Activated naive CD8-positive, alpha-beta T cell treated with anti-CD3 and anti-CD28 coated beads, Interleukin-2, amount 10 ng/mL, durations not matched to agents 7 days and 5 days (primary cell): ENCODE measurements at places on chromosomes 3 and 15.

DNA sequence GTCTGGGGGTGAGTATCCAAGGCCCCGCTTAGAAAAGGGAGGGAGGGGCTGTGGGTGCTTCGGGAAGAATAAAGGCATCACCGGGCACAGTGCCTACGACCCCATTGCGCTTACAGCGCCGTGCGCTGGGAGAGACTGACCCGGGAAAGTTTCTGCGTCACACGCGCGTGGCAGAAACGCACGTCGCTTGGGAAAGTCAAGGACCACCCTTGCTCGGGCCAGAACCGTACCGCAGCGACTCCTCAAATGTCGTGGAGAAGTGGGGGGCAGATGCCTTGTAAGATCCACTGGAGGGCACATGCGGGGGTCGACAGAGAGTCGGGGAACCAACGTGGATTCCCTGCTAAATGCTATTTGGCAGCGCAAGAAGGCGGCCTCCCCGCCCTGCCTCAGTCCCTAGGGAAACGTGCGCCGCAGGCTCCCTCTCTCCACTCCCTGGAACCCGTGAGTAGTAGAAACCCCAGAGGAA is 2.4 kb downstream of the ADAMTS9 start:
- no peak for DNase-seq

DNA sequence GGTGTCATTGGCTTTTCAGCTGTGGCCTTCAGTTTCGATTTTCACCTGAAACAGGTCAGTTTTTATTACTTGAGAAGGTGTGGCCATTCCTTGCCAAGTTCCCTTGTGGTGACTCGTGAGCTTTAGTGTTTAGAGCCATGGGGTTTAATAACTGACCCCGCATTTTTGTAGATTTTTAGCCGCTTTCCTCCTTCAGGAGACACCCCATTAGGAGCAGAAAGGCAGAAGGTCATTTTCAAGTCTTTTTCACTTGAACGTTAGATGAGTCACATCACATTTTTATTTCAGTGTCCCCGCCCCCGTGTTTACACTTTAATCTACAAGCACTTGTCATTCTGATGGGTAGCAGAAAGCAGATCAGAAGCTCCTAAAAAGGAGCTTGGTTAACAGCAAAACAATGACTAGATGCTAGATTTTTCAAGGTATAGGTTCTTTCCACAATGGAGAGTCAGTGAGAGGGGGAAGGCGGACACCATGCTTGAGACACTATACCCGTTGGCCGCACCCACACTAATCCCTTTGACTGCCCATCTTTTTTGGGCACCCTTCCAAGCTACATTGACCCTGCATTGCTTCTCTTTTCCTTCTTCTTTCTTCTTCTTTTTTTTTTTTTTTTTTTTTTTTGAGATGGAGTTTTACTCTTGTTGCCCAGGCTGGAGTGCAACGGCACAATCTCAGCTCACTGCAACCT is 132.7 kb downstream of the GHSR start:
- no peak for DNase-seq

DNA sequence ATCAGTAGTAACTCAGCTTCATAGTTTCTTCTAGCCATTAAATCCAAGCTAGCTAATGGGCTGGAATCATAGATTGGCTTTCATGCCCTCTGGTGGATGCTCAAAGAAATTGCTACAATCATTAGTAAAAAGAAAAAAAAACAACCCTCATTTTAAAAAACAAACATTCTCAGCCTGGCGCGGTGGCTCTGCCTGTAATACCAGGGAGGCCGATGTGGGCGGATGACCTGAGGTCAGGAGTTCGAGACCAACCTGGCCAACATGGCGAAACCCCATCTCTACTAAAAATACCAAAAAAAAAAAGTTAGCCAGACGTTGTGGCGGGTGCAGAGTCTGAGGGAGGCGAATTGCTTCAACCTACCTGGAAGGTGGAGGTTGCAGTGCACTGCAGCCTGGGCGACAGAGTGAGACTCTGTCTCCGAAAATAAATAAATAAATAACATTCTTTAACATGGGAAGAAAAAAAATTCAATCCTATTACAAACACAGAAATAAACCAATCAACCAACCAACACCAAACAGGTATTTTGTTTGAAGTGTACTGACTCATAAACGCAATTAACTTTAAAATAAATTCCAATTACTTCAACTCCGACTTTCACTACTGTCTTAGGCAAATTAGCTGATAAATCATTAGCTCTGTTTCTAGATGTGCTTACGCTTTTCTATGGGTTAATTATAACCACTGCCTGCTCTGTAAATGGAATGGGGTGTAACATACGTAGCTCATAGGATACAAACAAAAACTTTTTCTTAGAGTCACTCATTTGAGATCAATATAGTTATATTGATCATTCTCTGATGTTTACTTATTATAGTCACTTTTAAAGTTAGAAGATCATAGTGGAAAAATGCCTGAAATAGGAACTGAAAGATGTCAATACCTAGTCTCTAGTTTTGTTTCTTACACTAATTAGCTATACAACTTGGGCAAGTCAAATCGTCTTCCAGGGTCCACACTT is 24.9 kb downstream of the TMEM207 start:
- DNase-seq, result no peak

DNA sequence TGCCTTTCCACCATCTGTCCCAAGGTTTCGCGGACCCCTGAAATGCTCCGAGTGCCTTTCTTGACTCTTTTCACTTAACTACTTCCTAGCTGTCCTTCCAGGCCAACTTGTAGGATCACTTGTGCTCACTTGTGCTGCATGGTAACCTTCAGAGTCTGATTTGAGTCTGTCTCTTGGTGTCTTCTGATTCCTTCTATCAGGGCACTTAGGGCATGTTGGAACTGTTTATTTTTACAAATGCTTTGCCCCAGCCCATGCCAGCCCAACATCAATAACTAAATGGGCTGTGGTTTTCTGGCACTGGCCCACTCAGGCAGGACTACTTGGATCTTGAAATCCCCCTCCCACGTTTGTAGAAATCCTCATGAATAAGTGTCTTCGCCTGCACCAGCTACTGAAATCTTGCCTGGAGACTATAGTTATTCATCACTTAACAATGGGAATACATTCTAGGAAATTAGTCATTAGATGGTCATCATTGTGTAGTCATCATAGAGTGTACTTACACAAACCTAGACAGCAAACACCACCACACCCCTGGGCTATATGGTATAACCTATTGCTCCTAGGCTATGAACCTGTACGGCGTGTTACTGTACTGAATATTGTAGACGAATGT is 123.1 kb upstream of the STRIT1 start:
- no peak for DNase-seq

GRCh38 chr15:45588219-45588875 is 1.2 kb downstream of the BLOC1S6 start:
- no peak for DNase-seq

DNA sequence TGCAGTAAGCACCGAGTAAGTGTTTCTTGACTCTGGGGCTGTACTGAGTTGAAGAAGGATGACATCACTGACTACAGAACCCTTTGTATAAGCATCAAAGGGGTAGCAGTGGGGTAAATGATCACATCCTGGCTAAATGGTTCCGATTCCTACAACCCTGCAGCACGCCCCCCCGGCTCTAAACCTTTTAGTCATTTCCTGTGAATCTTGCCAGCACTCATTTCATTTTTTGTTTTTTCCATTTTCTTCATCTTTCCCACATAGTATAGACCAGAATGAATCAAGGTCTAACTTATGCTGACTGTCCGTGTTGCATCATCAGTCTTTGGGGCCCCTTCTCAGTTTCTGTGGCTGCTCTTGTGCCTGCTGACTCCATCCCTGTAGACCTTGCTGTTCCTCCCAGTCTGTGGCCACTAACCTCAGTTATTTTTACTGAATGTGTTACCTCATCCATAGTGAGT is 383.1 kb upstream of the TPRG1 start:
- DNase-seq, result peak; percentile 51

DNA sequence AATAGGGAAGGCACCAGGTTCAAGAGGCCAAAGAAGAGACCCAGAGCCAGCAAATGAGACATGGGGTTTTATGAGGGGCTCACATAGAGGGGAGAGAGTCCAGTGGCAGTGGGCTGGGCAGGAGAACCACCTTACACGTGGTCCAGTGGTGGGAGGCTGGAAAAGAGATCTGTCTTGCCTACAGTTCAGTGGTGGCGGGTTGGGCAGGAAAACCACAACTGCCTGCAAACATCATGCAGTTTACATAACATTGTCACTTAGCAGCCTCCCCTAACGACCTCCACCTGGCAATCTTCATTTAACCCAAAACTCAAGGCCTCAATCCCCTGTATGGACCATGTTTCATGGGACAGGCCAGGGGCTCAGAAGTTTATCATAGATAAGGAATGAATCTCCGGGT is 29.1 kb downstream of the CRYGS start:
- peak; percentile 36 for DNase-seq

- no peak for DNase-seq
Observed at GRCh38 chr3:11240496-11240895, 31.7 kb upstream of the ATG7 start.

- no peak for DNase-seq
Observed at GRCh38 chr15:101442272-101442671, 47.2 kb downstream of the PCSK6 start.

DNA sequence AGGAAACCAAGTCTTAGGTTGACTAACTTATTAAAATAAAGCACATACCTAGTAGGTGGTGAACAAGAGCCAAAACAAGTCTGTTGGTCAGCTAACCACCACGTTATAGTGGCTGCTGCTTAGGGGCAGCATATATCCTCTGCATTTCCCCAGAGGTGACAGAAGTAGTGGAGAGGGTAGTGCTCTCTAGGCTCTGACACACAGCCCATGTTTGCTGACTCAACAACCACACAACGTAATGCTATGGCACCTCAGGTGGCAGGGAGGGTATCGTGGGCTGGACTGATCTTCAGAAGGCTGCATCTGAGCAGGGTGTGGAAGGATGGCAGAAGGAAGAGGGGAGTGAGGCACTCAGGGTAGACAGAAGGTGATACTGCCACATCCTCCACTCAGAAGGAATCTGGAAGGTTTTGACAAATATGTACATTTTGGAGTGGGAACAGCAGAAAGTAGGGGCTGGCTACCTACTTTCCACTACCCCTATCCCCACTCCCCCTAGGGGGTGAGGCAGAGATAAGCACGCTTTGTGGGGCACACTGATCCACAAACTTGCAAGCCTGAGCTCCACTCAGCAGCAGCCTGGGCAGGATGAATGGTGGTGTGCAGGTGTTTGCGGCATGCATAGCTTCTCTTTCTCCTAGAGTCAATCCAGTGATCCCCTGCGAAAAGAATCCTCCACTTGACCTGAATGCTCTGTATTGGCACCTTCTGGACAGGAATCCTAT is 178.1 kb downstream of the RORA start:
- DNase-seq, result no peak

GRCh38 chr15:62348623-62349022 is 183.5 kb upstream of the C2CD4B start:
- DNase-seq, result no peak

DNA sequence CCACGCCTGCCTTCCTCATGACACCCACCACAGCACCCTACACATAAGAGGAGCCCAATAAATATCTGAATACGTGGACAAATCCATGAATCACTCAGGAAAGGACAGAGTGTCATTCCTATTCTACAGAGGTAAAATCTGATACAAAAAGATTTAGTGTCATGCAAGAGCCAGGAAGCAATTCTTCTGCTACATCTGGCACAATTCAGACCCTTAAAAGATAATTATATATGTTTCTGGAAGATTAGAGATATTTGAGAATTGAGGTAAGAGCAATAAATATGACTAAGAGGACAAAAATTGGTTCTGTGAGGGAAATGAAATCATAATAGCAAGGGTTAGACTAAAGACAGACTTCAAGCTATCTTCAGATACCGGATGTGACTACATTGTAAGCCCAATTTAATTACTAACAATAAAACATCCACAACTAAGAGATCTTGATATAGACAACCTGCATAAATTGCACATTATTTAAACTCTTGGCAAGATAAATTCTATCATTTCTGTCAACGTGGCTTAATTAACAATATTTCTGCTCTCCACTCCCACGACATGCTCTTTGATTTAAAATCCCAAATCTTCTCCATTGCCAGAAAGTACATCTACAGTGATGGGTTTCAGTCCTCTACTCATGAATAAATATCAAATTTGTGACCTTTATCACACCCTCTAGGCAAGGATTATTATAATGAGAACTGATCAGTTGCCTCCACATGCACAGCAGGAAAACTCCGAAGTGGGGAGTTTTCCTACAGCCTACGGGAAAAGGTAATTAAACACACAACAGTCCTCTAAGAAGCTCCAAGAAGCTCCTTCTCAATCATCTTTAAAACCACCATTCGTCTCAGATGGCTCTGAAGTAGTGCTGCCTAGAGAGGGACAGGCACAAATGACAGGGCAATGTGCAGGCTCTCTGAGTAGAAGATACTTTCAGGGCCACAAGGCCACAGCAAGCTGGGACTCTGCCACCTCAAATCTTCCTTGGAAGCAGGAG is 32.6 kb downstream of the MB21D2 start:
- DNase-seq, result no peak

DNA sequence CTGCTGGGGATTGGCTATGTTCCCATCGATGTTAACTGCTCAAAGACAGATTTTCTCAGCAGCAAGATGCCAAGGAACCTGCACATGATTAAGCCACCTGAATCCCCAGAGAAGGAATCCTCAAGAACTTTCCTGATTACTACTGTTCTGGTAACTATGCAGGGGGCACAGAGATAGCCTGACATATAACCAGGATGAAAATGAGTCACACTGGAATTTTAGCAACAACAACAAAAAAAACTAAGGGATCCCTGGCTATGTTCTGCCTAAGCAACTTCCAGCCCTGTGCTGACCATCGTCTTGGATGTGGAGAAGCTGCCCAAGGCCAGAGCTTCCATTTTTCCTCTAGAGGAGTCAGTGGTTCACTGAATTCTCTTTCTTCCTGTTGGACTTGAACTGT is 13.8 kb downstream of the RIOX2 start:
- DNase-seq, result no peak

- no peak for DNase-seq
Observed at GRCh38 chr15:86041399-86041798, 38.3 kb upstream of the AGBL1 start.

- no peak for DNase-seq
Observed at GRCh38 chr3:191424881-191425280, 36.1 kb upstream of the PYDC2 start.

- no peak for DNase-seq
Observed at GRCh38 chr3:126665221-126665936, 10.5 kb upstream of the TXNRD3 start.

DNA sequence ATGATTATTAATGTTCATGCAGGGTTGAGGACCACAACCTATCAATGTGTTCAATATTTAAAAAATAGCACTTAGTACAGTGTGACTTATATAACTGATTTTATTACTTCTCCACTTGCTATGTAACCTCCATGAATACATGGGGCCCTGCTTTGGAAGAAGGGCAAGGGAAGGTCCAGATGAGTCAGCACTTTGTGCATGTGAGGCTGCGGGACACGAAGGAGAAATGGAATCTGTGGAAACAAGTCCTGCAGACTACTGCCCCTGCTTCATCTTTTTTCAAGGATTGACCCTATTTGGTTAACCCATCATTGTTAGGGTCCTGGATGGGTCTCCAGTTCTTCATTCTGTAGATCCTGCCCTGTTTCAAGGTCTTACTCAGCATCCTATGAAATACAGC is 1.6 kb downstream of the NXPE3 start:
- no peak for DNase-seq

- no peak for DNase-seq
Observed at GRCh38 chr3:151476344-151477018, 15.6 kb upstream of the IGSF10 start.

- no peak for DNase-seq
Observed at GRCh38 chr3:71505767-71506350, 77.7 kb downstream of the FOXP1 start.
